ENCODE measurements at places on chromosomes 6 and 20. TPM values are rescaled to one million over a fixed set of nuclear protein-coding genes. Genes with fewer than 3 reads are reported as not detected.

Gene MRAP2
- 4.6 TPM for total RNA-seq

Gene PCNA
- 203 TPM for total RNA-seq

Gene STX7
- 36.1 TPM for total RNA-seq

Gene OR10C1
- not detected for total RNA-seq

Gene WTAP
- total RNA-seq: 76.1 TPM

Gene ADGRB3
- total RNA-seq: under 0.01 TPM

Gene ZCCHC3
- 18.6 TPM for total RNA-seq

Gene TUBB2B
- total RNA-seq: 2.9 TPM

Gene MYH7B
- under 0.01 TPM for total RNA-seq
